MG63 (cell line): ENCODE measurements at places on chromosomes 6 and 20. TPM values are rescaled to one million over a fixed set of nuclear protein-coding genes. Genes with fewer than 3 reads are reported as not detected.
A peak's percentile ranks its signal among the peaks of the same experiment; 100 is the strongest.

GRCh38 chr6:158512809-158513208 is 47.1 kb upstream of the TMEM181 start:
- DNase-seq = no peak

GRCh38 chr6:11393713-11394627 is 143.6 kb upstream of the TMEM170B start:
- no peak for DNase-seq

GRCh38 chr6:95780037-95780436 is 202.7 kb downstream of the MANEA start:
- no peak for DNase-seq

DNA sequence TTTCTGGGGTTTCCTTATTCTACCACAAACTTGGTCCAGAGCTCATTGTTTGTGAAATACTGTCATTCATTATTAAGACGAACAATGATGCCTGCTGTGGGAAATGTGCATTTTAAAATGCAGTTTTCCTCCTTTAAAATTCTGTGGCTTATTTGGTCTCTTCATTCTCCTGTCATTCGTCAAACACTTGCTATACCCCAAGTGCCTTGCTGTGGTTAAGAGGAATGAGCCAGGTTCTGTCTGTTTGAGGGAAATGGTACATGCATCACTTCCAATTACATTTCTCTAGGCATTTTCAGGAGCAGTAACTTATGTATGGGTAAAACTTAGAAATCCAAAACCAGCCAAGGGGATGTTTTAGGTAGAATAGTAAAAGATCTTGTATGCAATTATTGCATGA is 1087.7 kb downstream of the KIF16B start:
- no peak for DNase-seq

DNA sequence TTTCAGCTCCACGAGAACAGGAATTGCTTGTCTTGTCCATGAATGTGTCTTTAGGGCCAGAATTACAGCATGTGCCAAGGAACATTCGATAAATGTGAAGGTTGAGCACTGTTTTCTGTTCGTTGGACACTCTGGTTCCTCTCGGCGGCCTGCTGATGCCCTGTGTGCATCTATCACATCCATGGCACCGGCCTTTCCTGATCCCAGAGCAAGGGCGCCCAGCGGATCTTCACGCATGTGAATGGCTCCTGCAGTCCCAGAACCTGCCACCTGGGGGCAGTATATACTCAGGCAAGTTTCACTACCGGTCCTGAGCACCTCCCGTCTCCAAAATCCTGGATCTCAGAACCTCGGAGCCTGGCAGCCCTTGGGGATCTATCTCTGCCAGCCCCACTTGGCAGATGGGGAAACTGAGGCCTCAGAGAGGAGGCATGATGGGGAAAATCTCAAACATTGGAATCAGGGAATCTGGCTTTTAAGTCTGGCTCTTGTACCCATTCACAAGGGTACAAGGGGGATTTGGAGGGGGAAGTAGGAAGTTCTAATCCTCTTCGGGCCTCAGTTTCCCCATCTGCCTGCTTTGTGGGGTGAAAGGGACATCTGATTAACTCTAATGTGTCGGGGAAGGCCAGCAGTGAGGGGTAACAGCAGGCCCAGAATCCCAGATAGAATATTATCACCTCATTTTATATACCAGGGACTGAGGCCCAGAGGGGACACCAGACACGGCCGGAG is 4.3 kb upstream of the CEBPB start:
- DNase-seq = peak; percentile 82

DNA sequence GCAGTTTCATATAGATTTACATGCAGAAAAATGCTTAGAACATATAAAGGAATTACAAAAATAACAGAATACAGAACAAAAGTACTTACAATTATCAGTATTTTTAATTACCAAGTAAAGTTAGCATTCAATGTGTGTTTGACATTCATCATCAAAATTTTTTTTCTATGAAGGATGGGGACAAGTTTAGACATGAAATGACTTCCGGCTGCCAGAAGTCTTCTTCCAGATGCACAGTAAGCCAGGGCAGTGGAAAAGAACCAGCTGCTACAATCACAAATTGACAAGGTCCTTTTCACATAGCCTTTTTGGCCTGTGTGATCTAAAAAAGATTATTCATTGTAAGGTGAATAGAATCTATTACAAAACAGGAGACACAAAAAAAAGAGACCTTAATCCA is 73.8 kb downstream of the HUS1B start:
- DNase-seq = no peak

PRICKLE4 gene
- not detected in 2 replicates for total RNA-seq

DNA sequence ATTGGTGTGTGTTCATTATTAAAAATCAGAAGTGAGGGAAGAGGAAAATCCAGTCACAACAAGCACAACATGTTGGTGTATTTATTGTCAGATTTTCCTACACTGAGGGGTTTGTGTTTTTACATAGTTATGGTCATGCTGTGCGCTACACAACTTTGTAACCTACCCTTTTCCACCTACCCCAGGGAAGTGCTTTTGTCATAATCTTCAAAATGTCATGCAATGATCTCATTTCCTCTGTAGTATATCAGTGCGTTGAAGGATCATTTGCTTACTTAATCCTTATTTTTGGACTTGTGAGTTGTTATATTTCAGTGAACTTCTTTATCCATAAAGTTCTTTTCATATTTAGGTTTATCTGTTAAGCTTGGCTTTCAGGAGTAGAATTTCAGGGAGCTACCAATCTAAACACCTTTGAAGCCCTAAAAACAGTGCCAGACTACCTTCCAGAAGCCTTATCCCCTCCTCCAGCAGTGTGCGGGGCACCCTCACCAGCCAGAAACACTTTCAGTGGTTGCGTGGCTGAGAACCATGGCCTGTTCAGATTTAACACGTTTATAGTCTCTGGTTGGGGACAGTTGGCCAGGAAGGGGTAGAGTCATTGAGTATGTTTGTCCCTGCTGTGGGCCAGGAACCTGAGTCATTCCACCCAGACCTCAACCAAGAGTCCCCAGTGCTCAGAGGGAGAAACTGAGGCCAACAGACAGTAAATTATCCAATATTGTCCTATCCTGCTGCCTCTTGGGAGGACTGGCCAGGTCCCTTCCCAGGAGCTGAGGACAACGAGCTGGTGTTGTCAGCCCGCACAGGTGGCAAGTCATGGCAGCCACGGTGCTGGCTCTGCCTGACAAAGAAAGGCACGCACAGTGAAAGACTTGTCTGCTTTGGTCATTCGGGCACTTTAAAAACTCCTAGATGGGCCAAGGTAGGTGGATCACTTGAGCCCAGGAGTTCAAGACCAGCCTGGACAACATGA is 40.3 kb downstream of the STK35 start:
- no peak for DNase-seq

GRCh38 chr20:10893321-10893720 is 219.5 kb upstream of the JAG1 start:
- DNase-seq = no peak

LTA gene
- not detected in 2 replicates for total RNA-seq

TNFRSF6B gene
- total RNA-seq = not detected in 2 replicates

DNA sequence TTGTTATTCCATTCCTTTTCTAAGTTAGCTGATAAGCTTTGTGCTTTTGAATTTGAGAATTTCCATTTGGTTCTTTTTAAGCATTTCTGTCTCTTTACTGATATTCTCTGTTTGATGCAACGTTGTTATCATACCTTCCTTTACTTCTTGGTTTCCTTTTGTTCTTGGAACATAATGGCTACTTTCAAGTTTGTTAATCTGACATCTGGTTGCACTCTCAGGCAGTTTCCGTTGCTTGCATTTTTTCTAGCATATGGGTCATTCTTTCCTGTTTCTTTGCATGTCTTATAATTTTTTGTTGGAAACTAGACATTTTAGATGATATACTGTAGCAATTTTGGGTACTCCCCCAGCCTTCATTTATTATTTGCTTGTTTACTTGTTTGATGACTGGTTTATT is 12.5 kb downstream of the CDC5L start:
- DNase-seq = no peak

DNA sequence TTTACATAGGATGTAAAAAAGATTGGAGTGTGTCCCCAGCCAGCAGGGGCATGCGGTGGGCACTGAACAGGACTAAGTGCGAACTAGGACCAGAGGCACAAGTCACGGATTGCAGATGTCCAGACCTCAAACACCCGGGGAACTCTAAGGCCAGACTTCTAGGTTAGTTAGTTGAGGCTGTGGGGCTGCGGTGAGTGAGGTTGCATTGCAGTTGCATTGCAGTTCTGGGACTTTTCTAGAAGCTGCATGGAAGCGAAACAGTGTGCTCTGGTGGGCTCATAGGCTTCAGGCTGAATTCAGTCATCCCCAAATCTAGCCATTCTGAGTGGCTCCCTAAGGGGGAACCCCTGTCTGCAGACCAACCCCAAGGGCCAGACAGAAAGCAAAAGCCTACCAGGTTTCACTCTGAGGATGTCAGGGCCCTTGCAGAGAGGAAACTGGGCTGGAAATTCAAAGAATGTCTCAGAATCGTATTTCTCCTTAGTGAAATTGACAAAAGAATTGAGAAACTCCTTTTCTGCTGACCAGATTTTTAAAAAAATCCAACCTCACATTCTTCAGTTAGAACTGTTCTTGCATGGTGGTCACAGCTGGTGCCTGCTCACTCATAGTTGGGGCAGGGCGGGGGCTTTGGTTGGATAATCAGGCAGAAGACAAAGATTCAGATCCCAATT is 182.8 kb downstream of the ZDHHC14 start:
- DNase-seq = no peak

NNAT gene
- not detected in 2 replicates for total RNA-seq

DNA sequence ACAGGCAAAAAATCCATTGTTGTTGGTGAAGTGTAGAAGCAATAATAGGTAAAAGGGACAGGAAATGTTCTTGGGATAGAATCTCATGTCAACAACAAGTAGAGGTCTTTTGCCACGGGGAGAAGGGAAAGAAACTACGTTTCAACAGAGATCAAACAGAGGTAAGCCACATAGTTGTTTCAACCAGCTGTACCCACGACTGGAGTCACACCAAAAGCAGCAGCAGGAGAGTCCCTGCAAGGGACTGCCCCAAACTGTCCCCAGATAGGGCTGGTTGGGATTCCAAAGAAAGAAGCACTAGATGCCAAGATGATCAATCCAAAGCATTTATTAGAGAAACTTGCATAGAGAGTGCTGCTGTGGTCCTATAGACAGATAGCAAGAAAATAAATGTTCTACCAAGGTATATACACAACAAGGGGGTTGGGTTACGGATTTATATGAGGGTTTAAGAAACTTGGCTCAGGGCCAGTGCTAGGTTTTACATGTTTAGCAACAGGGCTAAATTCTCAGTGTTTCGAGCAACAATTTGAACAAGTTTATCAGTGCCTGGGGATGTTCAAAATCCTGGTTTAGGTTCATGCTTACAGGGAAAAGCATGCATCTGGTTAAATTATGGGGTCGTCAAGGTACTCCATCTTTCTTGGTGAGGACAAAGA is 466.5 kb downstream of the MMUT start:
- DNase-seq = no peak

DNA sequence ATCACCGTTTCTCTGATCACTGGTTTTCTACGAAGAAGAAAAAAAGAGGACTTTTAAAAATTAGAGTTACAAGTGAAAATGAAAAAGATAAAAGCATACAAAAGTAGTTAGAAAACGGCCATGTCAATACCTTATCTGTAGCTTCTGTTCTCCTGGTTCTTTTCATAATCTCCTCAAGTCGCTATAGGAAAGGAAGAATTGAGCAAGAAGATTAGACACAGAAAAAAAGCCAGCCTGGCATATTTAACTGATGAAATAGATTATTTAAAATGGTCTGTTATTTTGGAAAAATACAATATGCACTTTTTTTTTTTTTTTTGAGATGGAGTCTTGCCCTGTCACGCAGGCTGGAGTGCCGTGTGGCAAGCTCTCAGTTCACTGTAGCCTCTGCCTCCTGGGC is 70.2 kb upstream of the BCLAF1 start:
- no peak for DNase-seq

GRCh38 chr6:90028066-90028778 is 134.0 kb downstream of the GJA10 start:
- no peak for DNase-seq

PRL gene
- not detected in 2 replicates for total RNA-seq

DNA sequence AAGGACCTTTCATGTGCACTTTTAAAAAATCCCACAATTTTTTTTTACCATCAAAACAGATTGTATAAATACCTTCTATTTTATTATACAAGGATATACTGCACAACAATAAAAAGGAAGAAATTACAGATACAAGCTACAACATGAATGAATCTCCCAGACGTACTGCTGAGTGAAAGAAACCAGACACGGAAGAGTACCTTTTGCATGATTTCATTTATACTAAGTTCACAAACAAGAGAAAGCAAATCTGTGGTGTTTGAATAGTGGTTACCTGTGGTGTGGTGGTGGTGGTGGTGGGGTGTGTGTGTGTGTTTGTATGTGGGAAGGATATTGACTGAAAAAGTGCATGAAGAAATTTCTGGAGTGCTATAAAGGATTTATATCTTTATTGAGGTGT is 6.8 kb upstream of the PLCB4 start:
- no peak for DNase-seq

DNA sequence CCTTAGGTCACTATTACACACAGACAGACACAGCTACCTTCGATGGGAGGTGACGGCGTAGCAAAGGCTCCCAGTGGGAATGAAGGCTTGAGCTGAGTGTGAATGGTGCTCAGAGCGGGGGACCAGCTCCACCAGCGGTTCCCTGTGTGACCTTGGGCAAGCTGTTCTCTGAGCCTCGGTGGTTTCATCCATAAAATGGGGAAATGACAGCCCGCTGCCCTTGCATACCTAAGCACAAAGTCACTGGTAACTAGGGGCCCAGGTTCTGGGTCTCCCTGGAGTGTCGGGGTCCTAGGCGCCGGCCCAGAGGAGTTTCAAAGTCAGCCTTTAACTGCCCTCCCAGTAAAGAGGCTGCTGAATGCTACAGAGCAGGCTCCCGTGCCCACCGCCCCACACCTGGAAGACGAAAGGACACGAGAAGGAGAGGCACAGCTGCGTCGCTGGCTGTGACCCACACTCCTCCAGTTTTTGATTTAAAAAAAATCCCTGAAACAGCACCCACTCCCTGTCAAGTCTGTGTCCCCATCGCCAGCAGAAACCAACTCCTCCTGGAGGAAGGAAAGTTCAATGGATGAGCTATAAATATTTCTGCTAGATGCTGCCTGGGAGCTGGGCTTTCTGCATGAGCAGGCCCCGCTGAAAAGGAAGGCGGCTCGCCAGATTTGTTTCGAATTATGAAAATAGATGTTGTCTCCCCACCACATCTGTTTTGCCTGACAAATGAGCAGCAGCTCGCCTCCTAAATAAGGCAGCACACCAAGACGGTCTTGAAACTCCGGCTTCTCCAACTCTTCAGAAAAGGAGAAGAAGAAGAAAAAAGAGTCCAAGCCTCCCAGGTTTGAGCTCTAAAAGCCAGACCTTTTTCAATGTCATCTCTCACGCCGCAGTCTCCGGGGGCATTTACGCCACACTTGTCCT is 27.4 kb downstream of the PMEPA1 start:
- no peak for DNase-seq
